Stimulated activated CD8-positive, alpha-beta memory T cell treated with anti-CD3 and anti-CD28 coated beads, Interleukin-7, amount 100 ng/mL, for 4 hours (primary cell): ENCODE measurements at places on chromosomes 3 and 15.

DNA sequence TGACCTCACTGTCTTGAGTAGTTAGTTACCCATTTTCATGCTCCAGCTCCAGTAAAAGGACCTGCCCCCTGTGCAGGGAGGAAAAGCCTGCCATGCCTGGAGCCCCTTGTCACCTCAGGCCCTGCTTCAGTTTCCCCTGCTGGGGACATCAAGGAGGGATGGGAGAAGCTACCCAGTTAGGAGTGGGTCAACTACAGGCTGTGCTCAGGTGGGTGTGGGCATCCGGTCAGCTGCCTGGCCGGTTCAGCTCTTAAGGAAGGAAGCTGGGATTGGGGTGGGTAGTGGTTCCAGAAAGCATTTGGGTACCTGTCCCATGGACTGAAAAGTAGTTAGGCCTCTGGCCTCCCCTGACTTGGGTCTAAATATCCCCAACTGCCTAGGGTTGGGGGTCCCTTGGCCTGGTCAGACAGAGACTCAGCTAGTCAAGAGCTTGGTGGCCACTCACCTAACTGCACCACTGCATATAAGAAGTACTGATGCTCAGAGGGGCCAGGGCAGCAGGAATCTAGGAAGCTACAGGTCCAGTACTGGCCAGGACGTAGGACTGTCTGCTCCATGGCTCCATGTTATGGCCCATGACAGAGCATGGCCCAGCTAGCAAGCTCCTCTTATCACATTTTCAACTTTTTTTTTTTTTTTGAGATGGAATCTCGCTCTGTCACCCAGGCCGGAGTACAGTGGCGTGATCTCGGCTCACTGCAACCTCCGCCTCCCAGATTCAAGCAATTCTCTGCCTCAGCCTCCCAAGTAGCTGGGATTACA lies 549 bp downstream of the LSMEM2 start:
- no peak for DNase-seq

- DNase-seq: no peak
These were observed 68.7 kb upstream of the PRR23C start for GRCh38 chr3:139113231-139113992.

DNA sequence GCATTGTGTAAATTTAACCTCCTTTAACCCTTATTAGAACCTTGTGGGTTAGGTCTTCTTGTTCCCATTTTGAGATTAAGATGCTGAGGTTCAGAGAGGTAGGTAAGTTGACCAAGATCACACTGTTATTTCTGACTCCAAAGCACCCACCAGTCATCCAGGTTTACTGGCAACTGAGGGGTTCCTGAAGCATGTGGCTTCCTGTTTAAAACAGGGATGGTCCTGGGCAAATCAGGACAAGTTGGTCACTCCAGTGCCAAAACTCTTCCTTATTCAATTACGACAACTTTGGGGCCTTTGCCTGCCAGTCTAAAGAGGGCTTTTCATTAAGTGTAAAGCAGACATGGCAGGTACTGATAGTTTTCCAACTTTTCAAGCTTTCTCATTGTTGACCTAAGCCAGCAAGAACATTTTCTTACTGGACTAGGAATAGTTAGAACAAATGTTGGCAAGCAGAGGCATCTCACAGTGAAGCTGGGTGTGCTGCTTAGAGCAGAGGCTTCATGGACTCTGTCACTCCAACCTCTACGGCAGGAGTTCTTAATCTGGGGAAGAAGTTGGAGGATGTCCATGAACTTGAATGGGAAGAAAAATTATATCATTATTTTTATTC lies 149.4 kb upstream of the ADAMTS9 start:
- no peak for DNase-seq

DNA sequence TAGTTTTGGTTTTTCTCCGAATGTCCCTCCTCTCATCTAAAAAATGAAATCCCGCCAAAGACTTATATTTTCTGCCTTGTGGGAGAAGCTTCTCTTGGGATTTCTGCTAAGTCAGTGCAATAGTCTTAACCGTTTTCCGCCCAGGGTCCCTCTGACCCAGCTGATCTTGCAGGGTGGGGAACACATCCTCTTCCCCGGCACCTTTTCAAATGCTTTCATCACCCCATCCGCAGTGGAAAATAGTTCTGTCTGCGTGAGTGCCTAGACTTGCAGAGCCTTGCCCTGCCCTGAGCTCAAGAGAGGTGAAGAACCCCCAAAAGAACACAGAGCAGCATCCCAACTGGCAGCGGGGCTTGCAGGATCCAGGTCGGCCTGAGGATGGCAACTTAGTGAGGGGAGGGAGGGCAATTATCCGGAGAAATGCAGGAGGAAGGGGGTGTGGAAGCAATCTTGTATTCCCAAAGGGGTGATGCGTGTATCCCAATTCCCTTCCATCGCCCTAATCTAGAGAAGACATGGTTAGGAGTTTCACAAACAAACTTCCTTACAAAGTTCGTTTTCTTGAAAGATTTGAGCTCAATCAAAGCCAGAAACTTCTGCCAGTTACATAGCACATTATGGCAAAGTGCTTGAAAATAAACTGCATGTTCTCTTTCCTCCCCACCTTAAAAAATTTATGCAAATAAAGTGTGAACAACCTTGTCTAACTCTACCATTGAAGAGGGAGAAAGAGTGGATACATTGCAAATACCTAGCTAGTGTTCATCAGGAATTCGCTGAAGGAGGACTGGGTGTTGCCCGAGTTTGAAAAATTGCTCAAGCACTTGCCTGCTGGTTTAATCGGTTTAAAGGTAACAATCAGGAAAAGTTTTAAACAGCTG lies 79.9 kb downstream of the NR2F2 start:
- DNase-seq: no peak

GRCh38 chr3:35781558-35781957 lies 142.2 kb downstream of the ARPP21 start:
- DNase-seq: no peak

- DNase-seq: no peak
These were observed 240.7 kb downstream of the LPP start for GRCh38 chr3:188394623-188395022.

GRCh38 chr15:77070180-77070494 lies 772 bp downstream of the TSPAN3 start:
- no peak for DNase-seq

DNA sequence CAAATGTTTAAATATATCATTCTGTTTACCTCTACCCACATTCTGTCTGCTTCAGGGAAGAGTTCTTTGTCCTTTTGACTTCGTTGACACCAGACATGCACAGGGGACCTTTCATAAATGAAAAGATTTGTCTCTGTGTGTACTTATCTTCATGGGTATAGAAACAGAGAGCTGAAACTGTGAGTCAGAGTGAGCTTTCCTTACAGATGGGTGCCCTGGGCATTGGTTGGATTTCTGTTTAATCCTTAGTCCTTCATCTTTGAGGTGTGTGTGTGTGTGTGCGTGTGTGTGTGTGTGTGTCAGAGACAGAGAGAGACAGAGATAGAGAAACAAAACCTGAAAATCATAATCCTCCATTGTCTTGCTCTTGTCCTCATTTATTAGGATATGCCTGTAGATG lies 517.4 kb downstream of the TUSC7 start:
- no peak for DNase-seq

DNA sequence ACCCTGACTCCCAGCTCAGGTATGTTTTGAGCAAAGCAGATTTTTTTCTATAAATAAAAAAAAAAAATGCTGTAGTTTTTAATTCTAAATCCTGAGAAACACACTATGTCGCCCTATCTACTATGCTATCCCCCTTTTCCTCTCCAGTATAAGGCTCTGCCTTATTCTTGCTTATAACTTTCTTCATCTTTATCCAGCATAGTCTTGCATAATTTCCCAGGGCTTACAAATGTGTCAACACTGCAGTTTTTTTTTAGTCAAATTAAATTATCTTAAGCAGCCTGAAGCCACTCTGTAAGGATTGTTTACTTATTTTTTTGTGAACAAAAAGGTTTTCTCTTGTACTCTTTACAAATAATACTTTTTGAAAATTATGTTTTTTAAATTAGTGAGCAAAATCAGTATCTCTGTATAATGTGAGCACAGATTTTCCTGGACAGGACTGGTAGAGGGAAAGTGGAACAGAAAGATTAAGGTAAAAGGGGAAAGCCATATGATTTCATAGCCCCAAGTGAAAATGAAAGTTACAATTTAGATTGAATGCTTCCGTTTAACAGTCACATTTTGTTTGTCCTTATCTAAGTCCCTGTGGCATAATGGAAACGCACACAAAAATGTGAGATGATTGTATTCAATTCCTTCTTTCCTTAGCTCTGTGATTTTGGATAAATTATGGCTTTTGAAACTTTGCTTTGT lies 5.6 kb upstream of the PYDC2 start:
- no peak for DNase-seq

GRCh38 chr15:65369651-65370050 lies 8.2 kb downstream of the IGDCC3 start:
- DNase-seq: no peak

DNA sequence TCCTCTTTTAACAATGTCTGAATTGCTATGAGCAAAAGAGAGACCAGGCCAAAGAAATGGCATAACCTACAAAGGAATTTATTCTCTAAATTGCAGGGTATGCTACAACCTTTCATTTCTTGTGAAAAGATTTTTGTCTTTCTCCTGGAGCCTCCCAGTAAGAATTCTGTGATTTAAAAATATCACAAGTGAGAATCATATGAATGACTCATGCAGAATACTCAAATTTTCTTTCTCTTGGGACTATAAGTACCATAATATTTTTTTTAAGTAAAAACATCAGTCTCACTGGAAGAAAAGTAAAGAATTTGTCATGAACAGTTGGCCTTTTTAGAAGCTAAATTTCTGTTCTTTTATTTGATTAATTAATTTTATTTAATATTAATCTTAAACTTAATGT lies 26.3 kb downstream of the SYNPR start:
- DNase-seq: no peak

DNA sequence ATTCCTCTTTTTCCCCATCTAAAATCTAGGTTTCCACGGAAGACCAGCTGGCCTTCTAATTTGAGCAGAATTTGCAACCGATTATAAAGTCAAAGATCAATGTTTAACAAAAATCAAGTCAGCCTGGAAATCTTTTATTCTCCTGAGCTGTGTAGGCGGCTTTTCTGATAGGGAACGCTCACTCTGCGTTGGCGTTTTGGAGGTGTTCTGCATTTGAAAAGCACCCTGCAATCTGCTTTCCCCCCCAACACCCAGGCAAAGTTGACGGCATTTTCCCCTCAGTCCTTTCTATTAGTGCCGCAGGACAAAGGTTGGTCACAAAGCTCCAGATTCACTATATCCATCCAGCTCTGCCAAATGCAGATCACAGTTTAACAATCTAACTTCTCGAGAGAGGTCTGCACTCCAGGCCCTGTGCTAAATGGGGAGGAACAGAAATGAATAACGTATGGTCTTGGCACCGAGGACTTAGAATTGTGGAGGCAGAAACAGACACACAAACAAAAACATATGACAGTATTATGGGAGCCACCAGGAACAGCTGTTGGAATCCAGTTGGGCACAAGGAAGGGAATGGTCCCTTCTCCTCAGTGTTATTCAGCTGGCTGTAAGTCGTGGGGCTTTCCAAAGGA lies 50.4 kb upstream of the LARS2 start:
- DNase-seq: no peak

- DNase-seq: no peak
These were observed 465.6 kb upstream of the TPRG1 start for GRCh38 chr3:188706176-188706575.

- peak; percentile 49 for DNase-seq
These were observed 167.4 kb downstream of the GAP43 start for GRCh38 chr3:115790759-115791158.

DNA sequence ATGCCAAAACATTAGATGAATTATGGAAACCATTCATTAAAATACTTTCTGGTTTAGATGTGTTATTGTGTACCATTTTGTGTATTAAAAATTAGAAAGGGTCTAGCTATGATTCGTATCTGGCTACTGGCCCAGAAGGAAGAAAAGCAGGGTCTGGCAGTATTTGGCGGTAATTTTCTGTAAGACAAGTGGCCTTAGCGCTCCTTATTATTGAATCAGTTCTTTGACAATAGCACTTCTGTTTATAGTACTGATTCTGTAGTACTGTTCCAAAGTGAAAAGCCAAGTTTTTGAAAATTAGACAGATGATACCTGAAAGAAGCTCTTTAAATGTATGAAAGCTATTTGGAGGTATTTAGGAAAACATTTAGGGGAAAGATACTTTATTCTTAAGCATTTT lies 10.2 kb downstream of the GLCE start:
- DNase-seq: no peak

DNA sequence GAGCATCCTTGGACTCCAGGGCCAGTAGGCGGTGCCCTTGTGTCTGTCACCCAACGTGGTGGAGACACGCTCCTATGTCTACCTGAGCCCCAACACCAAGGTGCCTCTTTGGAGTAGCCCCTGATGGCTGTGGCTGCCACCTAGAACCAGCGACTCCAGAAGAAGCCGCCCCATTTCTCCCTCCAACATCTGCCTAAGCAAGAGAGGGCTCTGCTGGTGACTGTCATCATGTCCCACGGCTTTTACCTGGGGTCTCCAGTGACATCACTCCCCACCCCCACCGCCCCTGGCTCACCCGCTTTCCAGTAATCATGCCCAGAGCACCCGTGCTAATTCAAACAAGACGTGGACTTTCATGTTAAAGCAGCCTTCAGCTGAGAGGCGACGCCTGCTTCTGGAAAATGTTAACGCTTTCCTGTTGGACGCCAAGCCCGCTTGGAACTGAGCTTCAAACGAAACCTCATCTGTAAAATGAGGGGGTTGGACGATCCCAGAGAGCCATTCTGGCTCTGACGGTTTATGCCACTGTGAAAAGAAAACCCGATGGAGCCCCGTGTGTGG lies 57.0 kb downstream of the ISG20 start:
- no peak for DNase-seq

DNA sequence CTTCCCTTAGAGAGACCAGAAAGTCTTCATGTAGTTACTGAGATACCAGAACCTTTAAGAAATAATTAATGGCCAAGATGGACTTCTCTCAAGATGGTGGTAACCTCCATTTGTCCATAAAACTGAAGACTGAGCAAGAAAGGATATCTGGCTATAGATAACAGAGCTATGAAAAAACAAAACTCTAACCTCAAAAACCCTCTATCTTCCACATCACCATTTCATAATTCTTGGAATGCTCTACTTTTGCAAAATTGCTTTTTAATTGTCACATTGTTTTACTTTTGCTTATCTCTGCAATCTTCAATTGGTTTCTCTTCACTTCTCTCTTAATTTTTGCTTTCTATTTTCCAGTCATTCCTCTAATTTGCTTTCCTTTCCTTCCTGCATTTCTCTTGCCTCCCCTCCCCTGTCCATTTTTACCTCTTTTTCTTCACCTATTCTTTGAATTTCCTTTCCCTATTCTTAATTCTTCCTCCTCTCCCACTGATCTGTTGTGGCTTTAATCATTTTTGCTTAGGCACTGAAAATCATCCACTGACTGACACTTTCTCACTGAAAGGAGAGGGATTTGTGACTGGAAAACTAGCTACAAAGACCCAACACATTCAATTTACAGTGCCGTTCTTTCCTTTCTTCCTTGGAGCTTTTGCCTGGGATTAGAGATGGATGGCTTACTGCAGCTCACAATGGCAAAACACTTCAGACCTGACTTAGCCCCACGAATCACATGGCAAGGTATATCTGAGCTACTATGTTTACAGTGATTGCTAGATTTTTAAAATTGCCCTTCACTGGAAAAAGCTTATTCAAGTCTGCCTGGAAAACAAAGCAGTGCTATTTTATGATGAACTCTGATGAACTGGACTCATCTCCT lies 242.8 kb downstream of the CHST2 start:
- DNase-seq: no peak

- no peak for DNase-seq
These were observed 134.2 kb upstream of the SATB1 start for GRCh38 chr3:18559331-18559842.
